ENCODE measurements at places on chromosomes 7 and 10.

DNA sequence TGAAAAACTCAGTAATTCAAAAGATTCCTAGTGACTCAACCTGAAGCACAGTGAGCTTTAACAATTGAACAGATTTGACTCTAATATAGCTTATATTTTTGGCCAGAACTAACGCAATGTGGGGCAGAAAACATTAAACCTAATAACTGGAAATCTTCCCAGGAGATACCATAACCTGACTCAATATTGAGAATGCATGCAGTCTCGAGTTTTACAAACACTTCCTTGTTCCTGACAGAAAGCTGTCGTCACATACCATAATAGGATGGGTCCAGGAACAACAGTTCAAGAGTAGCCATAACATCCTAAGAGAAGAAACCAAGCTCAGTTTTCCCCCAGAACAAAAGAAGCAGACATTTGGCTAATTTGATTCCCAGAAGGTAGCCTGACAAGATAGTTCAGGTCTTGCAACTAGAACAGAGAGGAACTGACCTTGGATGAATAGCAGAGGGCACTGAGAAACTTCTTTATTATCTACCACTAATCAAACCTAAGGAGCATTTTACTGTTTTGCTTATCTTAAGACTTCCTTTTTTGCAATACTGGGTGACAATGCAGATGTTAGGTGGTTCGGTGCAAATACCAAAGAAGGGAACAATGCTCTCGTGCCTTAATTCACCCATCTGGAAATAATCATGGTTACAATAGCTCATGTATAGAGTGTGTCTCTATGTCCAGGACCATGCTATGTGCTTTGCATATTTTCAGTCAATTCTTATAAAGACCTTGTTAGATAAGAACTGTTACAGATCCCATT is 38.6 kb upstream of the ACSL5 start:
- no peak for DNase-seq

- DNase-seq: no peak
Observed at GRCh38 chr7:43077732-43078391, 34.6 kb upstream of the HECW1 start.

GRCh38 chr10:110643035-110643652 is 992 bp upstream of the RBM20 start:
- DNase-seq: no peak

DNA sequence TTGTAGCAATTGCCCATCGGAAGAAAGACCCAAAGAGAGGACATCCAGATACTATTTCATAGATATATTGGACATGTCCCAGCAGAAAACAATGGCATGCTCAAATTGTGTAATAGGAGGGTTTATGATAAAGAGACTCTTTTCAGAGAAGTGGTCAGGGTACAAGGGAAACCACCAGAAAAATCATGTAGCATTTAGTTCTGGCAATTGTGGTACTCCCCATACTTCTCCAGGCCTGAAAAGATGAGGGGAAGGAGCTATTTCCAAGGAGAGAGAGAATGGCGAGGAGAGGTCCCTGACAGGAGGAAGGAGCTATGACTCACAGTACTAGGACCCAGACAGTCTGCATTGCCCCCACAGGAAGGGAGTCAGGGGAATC is 68.4 kb upstream of the ADO start:
- DNase-seq: no peak

Data from cerebellar nuclear complex (tissue), 1 donor.